ENCODE measurements at places on chromosomes 4 and X.
A peak's percentile ranks its signal among the peaks of the same experiment; 100 is the strongest.

DNA sequence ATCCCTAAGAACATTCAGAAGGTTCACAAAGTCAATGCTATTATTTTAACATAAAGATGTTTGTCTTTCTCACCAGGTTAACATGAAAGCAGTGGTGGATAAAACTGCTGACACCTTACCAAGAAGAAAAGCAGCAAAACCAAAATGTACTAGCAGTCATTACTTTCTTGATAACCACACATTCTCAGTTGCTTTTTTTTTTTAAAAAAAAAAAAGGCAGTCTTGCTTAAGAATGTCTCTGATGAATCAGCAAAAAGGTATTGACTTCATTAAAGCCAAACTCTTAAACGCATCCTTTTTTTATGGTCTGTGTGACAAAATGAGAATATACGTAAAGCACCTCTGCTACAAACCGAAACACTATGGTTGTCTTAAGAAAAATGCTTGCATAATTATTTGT, 31.9 kb downstream of the CDKL2 start:
- no peak for DNase-seq

DNA sequence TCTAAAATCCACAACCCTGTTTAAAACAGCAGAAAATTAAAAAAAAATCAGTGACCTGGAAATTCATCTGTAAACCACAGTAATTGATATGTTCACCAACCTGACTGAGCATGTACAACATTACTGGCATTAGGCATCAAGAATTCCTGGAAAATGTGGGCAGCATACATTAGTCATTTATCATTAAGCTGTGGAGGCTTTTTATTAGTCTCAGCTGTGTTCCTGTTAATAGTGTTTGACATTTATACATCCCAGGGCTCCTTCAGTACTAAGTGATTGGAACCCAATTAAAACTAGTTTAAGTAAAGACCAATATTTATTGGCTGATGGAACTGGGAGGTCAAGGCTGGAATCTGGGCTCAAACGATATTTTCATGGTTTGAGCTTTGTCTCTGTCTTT, 227.3 kb upstream of the GIMD1 start:
- DNase-seq, result no peak

DNA sequence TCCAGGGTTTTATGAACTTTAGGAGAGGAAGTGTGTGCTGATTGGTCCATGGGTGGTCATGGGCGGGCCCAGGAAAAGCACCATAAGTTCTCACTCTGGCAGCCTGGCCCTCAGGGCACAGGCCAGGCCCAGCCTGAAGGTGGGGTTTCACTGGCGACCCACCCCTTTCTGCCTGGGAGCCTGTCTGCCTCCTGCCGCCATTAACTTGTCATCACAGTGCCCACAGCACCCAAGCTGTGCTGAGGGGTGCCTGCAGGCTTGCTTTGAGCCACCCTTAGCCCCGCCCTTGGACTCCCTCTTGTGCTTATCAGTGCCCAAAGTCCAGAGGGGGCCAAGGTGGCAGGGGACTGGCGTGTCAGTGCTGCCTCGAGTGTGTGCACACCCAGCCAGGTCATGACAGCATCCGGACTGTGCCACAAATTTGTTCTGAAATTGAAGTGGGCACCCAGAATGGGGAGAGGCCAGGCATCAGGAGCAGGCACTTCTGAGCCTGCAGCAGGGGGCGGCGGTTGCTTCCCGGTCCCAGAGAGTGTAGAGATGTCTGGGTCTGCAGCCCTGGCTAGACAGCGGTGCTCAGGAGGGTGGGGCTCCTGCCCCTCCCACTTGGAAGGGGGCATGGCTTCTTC, 455.6 kb downstream of the TMA16 start:
- no peak for DNase-seq

- DNase-seq, result no peak
These were observed 115.0 kb upstream of the ETNPPL start for GRCh38 chr4:108877821-108878220.

DNA sequence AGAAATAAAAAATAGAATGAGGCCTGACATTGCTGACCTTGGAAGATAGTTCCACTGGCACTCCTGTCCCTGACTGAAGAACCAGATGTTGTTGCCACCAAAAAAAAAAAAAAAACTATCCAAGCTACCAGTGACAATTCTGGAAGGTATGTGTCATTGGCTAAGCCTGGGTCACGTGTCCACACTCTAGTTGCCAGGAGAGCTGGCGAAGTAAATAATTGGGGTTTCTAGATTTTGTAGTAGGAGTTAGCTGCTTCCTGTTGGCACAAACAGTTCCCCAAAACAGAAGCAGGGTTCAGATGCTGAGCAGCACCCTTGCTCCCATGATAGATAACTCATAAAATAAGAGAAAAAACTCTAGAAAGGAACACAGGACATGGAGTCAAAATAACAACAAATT, 20.5 kb downstream of the MND1 start:
- no peak for DNase-seq

DNA sequence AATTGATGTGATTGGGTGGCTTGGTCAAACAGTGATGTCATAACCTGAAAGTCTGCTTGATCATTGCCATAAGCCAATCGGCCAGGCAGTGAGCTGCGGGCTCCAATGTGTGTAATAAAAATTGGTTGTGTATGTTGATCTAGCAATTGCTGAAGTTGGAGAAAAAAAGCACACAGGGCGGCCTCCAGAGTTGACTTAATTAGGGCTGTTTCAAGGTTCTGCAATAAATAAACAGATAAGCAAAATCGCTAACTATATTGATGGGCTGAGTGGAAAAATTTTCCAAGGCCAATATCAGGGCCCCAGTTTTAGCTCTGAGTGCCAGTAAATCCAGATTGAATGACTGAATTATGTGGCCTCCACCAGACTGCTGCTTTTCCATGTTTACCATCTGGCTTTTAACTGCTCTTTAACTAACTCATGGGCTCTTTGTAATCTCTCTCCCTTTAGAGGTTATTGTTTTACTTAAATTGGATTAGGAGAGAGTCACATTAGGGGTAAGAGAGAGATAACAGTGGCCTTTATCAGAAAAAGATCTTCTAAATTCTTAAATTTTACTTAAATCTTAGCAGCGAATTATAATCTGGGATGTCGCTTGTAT, 160.6 kb upstream of the WDFY3 start:
- no peak for DNase-seq

DNA sequence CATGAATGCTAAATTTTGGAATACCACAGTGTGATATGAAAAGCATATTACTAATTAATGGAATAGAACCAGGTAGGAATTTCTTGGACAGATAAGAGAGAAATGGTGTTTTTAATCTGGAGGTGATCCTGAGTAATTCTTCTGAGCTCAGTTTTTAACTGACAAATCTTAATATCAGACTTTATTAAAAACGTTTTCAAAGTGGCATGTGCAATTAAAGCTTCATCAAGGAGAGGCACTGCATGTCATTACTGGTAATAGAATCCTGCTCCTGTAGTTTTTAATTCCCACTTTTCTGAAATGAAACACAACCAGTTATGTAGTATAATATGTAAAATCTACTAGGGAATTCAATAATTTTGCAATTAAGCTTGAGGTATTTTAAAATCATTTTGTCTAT, 7.0 kb upstream of the PTTG2 start:
- DNase-seq, result no peak

DNA sequence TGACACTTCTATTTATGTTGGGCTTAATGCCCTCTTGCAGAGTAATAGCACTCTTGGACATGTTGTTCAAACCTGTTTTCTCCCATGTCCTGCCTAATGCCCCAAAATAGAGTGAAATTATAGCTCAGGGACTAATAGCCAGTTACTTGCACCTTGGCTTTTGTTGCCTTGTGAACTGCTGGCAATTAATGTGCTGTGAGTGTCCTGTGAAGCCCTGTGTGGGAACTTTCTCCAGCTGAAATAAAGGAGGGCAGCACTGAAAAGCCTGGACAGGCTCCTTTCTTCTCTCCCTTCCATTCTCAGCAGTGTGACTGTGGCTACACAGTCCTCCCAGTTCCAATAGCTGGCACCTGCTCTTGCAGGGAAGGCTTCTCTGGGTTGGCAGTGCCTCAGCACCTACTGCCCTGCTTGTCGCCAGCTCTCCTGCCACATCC, 72.4 kb downstream of the DCLK2 start:
- peak; percentile 93 for DNase-seq

GRCh38 chr4:121791481-121791880, 9.6 kb upstream of the EXOSC9 start:
- DNase-seq, result no peak

DNA sequence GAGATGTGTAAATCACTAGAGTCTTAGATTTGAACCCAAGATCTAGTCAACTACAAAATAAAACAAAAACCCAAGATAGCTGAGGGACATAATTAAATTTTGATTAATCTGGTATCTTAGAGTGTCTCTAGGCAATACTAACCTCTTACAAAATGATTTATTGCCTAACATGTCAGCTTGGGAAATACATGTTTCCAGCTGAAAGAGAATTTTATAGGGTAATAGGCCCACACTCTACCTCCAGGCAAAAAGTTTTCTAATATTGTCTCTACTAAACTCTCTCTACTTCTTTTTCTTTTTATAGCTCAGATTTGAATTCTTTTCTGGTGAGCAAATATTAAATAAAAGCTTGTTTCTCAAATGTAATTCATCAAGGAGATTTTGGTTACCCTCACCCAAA, 263.2 kb downstream of the IL15 start:
- no peak for DNase-seq

DNA sequence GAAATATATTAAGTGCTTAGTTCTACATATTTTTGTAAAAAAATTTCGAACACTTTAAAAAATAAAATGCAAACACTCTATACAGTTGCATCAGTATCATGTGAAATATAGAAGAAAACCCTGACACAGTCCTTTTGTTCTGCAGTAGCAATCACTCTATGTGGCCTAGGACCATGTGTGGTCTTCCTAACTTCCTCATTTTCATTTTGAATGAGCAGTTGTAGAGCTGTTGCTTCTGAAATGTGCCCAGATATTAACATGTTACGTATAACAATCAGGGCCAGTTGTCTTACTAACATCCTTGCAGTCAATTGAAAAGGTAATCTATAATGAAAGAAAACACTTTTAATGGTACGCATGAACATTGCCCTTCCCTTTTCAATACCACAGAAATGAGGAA, 107.9 kb downstream of the ZNF827 start:
- no peak for DNase-seq

DNA sequence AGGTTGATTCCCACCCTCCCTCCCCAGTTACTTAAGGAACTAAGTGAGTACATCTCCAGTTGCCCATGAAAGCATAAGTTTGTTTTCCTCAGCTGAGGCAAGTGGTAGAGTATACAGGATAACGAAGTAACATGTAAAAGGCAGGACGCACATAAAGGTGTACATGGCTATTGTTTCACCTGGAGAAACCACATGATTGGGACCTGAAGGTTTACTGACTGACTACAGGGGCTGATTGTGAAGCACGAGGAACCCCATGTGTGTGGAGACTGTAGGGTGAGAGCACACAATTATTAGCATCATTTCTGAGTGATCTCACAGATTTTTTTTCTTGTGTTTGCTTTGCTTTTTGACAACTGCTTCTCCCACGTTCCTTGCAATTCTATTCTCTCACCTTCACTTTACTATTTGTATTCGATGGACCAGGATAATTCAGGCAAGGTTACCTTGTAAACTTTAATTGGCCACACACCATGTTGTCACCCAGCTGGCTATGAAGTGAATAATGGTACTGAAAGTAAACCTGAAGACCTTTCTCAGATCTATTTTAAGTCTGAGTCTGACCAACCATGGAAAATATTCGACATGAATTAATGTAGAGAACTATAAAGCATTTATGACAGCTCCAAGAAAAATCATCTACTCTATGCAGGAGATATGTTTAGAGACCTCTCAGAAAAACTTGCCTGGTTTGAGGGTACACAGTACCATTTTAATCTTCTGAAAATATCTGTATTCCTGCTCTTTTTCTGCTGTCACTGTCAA, 102.5 kb upstream of the MYOZ2 start:
- no peak for DNase-seq

DNA sequence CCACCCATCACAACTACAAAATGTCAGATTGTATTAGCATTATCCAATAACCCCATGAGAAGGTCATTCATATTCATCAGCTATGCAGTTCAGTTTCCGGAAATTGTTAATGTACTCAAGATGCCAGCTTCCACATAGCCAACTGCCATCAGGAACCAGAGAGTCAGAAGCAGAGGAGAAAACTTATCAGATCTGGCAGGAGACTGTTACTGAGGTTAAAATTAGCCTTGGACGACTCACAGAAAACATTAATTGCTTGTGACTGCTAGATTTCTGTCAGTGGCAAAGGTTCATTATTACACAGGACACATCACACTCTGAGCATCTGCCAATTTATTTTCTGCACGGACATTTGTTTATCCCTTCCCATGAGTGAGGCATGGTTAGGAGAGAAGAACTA, 352.8 kb downstream of the DHRSX start:
- no peak for DNase-seq

DNA sequence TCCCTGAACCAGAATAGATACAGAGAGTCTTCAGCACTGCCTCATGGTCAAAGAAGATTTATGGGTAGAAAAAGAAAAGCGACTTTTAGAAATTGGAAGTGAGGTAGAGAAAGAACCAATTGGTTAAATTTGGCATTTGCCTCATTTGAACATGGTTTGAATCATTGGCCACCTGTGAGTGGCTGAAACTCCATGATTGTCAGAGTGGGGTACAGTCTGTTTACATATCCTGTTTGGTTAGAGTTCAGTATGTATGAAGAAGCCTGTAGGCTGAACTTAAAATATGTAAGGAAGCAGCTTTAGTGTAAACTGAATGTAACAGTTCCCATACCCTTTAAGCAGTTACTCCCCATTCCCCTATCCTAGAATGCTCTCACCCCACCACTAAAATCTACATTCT, 76.0 kb upstream of the CTSO start:
- DNase-seq, result no peak

- peak; percentile 60 for DNase-seq
These were observed 155.6 kb upstream of the PACRGL start for GRCh38 chr4:20544645-20545044.

DNA sequence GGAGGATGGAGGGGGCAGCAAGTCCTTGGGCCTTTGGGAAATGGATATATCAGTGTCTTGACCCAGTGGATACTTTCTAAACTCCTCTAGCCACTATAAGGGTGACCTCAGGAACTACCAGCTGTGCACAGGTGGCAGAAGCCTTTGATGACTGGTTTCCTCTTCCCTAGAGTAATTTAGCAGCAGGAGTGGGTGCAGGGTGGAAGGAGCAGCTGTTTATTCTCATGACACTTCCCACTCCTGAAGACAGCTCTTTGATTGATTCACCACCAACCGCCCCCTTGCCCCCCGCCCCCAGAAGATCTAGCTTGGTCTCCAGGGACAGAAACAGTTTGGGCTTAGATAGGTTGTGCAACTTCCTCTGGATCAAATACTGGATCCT, 63.0 kb downstream of the GPC3 start:
- peak; percentile 48 for DNase-seq

DNA sequence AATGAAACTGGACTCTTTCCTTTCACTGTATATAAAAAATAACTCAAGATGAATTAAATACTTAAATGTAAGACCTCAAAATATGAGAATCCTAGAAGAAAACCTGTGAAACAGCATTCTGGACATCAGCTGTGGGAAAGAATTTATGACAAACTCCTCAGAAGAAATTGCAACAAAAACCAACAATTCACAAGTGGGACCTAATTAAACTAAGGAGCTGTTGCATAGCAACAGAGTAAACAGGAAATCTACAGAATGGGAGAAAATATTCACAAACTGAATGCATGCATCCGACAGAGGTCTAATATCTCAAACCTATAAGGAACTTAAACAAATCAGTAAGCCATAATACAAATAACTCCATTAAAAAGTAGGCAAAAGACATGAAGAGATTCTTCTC, 851.7 kb upstream of the PCDH10 start:
- DNase-seq, result peak; percentile 33

Data from NCI-H1417 (cell line).